ENCODE measurements at places on chromosomes 4 and X.

DNA sequence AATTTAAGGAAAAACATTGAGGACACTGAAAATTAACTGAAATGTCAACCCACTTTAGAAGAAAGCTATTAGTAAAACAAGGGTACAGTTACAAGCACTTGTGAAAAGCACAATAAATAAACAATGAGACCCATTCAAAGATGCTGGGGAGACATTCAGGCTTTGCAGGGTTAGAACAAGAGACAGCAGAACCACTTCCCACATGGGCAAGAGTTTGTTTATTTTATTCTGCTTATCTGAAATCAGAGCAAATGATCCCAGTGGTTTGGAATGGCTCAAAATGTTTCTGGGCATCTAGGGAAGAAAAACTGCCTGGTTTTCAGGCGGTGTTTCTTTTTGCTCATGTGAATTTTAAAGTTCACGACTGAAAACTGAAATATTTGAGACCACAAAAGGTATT is 42.4 kb downstream of the PPP3CA start:
- DNase-seq, result no peak

- DNase-seq, result no peak
These were observed 123.6 kb downstream of the STAG2 start for GRCh38 chrX:124085063-124085462.

GRCh38 chrX:79270401-79270800 is 96.7 kb downstream of the ITM2A start:
- DNase-seq, result peak; percentile 49

- no peak for DNase-seq
These were observed 1873.7 kb upstream of the IGFBP7 start for GRCh38 chr4:58983887-58984286.

DNA sequence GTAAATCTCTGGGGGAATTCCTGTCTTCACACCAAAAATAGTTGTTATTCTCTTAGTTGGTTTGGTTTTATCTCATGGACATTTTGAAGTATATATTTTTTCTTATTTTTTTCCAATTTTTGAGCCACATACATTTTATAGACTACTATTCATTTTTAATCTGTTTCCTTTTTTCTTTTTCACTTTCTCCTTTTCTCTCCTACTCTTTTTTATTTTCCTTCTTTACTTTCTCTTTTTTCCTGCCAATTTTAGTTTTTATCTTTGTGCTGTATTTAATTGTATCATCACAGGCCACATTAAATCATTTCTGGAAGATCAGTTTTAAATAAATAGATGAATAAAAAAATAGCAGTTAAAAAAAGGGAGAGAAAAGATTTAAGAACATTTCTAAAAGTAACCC is 14.0 kb upstream of the JADE3 start:
- DNase-seq, result no peak

GRCh38 chr4:124641715-124642381 is 70.7 kb downstream of the ANKRD50 start:
- peak; percentile 99 for DNase-seq

DNA sequence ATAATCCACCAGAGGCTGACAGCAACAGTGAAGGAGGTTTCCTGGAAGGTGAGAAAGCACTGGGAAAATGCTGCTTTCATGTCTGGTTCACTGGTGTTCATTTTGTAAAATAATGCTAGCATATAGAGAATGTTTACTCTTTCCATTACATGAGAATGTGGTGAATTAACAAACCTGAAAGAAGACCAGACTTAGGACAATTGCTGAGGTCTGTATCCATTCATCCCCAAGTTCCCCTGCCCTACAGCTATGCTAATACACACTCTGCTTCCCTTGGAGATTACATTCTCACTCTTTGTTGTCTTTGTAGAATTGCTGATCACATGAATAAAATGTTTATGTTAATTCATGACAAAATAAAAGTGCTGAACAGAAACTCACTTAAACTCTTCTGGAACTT is 99.5 kb downstream of the ARHGAP6 start:
- DNase-seq, result no peak

DNA sequence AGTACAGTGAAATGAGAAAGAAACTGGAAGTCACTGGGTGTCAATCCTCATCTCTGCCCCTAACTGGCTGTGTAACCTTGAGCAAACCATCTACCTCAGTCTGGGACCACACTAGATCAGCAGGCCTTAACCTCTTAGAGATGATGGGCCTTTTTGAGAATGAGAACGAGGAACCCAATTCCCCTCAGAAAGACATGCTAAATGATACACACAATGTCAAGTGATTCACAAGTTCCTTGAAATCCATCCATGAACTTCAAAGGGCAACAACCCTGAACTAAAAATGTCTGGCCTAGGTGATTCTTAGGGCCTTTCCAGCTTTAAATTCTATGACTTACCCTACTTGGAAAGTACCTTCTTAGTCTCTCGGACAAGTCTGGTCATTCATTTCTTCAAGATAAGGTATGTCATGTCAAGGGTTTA is 47.4 kb downstream of the ACSL4 start:
- no peak for DNase-seq

DNA sequence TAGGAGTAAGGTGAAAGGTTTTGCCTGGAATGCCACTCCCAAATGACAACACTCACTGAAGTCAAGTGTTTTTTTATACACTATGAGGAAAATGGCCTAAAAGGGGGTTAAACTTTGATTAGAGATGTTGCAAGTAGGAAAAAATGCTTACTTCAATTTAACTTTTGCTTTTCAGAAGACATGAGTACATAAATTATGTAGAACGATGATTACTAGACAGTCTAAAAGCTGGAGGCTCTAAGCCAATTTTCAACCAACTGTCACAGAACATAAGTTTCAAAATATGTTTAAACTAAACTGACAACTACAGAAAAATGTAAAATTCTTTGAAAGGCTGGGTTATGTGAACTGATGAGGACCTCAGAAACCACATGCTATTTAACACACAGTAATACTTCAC is 83.4 kb downstream of the SHISA3 start:
- no peak for DNase-seq

- DNase-seq, result no peak
These were observed 542.8 kb downstream of the GALNTL6 start for GRCh38 chr4:172356016-172356415.

DNA sequence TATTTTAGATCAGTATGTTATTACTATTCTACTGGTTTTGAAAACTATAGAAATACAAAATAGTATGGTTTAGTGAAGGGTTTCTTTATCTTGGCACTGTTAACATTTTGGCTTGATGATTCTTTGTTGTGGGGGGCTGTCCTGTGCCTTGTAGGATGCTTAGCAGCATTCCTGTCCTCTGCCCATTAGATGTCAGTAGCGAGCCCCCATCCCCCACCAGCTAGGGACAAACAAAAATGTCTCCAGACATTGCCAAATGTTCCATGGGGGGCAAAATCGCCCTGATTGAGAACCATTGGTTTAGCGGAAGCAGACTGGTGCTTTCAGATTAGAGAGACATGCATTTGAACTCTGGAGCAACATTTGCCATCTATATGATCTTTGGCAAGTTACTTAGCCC is 23.3 kb downstream of the SPARCL1 start:
- DNase-seq, result no peak

DNA sequence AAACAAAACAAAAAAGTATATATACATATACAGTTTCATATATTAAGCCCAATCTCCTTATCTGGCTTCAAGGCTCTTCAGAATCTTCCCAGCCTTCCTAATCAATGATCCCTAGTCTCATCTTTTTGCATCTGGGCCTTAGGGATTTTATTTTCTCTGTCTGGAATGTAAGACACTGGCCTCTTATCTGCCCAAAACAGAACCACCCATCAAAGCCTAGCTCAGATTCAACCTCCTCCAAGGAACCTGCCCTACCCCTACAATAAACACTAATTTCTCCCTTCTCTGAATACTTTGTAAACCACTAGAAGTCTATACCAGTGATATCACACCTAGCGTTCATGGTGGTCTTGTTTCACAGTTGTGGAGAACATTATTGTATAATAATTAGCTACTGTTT is 23.2 kb upstream of the GAB1 start:
- no peak for DNase-seq

GRCh38 chrX:29872831-29873230 is 342.5 kb upstream of the MAGEB2 start:
- DNase-seq, result no peak

GRCh38 chr4:1232661-1233621 is 16.0 kb downstream of the CTBP1 start:
- no peak for DNase-seq

GRCh38 chr4:2931512-2932301 is 31.5 kb downstream of the NOP14 start:
- DNase-seq, result no peak

DNA sequence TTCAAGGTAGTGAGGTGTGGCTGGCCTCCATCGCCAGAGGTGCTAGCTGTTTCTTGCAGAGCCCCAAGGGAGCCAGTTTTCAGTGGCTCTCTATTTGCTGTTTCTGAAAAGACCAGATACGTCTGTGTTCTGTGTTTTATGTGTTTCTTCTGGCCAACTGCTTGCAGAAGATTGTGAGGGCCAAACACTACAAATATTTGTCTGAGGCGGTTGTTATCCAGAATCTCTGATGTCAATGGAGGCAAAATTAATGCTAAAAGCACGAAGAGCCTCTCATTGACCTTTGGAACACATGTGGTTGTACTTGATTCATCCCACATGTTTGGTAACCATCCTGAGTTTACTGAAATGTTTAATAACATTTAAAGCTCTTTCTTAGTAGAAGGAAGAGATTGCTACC is 113.9 kb downstream of the CT47B1 start:
- no peak for DNase-seq

- peak; percentile 1 for DNase-seq
These were observed 232.3 kb downstream of the PABPC4L start for GRCh38 chr4:133969202-133969848.

GRCh38 chrX:40109288-40110008 is 11.7 kb upstream of the BCOR start:
- peak; percentile 64 for DNase-seq

GRCh38 chrX:153499341-153499740 is 4.6 kb downstream of the BGN start:
- no peak for DNase-seq

DNA sequence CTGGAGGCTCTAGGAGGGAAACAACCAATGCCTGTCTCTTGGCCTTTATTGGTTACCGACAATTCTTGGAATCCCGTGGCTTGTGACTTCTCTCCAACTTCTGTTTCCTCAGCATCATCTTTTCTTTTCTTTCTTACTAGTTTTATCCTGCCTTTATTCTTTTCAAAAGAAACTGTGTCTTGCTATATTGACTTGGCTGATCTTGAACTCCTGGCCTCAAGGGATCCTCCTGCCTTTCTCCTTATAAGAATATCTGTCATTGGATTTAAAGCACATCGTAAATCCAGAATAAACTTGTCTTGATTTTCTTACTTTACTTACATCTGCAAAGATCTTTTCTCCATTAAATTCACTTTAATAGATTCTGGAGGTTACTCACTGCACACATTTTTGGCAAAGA is 49.9 kb upstream of the UGT2B10 start:
- DNase-seq, result no peak

DNA sequence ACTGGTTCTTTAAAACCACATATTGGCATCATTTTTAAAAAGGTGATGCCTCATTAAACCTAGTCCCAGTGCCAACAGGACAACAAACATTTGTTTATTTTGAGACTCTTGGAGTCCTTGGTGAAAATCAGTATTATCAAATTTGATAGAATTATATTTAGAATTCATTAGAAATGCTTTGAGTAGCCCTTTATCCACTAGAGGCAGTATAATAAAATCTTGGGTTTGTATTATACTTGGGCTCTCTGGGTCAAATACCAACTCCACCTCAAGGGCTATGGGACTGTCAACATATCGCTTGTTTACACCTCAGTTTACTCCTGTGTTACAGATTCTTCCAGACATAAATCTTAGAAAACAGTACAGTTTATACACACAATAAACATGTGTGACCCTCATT is 335.7 kb upstream of the FSTL5 start:
- DNase-seq, result peak; percentile 27

Measured in RKO (cell line).